ENCODE measurements at places on chromosomes 5 and 9.

- no peak for DNase-seq
Measured at GRCh38 chr5:16406630-16407029, 59.0 kb downstream of the ZNF622 start.

DNA sequence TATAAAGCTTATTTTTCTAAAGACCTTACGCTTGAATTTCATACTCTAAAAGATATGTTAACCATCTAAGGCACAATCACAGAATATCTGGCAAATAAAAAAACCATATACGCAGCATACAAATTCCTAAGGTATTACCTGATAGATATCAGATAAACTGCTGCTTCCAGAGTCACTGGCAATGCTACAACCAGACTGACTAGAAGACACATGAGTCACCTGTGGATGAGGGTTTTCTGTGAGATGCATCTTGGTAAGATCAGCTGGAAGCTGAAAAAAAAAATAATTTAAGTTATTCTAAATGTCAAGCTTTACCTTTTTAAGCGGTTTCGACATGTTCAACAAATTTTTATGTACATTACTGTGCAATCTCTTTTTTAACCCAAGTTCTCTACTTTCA lies 113.8 kb downstream of the RAPGEF6 start:
- DNase-seq, result no peak

DNA sequence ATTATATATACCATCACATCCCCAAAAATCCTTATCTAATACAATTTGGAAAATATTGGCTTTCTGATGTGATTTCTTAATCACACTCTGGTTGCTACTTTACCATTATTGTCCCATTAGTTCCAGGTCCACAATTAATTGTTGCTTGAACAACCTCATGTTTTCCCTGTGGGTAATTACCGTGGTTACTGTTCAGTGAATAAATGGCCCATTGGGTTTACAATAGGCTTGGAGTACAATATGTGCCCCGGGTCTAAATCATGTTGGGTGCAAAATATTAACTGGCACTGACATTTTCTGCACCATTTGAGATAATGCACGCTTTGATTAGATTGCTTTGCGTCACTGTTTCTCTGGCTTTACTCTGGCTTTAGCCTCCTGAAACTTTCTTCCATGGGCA lies 163.7 kb downstream of the GABBR2 start:
- no peak for DNase-seq

DNA sequence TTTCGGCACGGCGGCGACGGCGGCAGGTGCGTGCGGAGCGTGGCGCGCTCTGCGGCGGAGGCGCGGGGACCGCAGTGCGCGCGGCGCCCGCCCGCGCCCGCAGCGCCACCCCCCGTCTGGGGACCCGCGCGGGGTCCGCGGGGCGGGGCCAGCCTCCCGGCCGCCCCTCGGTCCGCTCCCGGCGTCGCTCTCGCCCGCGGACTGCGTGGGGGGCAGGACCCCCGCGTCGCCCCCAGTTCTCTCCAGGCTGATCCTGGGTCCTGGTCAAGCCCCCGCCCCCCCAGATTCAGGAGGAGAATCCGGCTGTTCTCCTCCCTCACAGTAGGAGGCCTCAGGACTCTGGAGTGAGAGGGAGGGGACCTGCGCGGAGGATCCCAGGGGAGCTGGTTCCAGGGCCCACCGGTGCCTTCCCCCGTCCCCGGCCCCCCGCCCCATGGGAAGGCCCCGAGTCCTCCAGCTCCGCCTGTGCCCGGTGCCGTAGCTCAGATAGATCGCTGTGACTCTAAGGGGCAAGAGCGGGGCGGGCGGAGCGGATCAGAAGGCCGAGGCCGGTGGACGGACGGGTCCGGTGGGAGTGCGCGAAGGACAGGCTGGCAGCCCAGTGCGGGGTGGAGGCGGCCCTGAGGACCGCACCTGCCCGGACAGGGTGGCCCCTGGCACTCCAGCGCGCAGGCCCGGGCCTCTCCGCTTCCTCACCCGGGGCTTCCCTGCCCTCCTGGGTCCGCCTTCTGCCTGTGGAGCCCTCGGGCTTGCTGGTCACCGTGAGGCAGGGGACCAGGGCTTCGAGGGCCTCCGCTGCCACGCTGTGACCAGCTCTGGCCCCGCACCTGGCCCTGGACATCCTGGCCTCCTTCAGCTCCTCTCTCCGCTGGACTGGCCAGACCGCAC lies at the start of gene RNF208:
TSS of gene RNF208 (minus strand) at position 51 of the 888 bp plus-strand sequence. CDS start 1,028 bp downstream, outside the sequence.
- no peak for DNase-seq

GRCh38 chr9:131728961-131729360 lies 10.9 kb downstream of the RAPGEF1 start:
- no peak for DNase-seq

DNA sequence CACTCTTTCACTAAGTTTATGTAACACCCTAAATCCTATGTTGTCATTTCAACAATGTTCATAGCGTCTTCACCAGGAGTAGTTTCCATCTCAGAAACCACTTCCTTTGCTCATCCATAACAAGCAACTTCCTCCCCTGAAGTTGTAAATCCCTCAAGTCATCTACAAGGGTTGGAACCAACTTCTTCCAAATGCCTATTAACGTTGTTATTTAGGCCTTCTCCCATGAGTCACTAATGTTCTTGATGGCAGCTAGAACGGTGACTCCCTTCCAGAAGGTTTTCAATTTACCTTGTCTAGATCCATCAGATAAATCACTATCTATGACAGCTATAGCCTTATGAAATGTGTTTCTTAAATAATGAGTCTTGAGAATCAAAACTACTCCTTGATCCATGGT lies 73.3 kb upstream of the TARS1 start:
- no peak for DNase-seq

DNA sequence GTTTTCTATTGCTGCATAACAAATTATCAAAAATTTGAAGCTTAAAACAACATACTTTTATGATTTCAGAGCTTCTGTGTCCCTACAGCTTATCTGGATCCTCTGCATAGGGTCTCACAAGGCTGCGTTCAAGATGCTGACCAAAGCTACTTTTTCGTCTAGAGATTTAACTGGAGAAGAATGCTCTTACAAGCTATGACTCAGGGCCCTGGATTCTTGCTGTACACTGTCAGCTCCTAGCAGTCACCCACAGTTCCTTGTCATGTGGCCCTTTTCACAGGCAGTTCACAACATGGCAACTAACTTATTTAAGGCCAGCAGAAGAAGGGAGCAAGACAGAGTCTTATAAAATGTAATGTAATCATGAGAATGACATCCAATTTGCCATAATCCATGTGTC lies 70.8 kb upstream of the FAM174A start:
- no peak for DNase-seq

GRCh38 chr5:96655506-96655905 lies 6.7 kb upstream of the CAST start:
- peak; percentile 15 for DNase-seq
